ENCODE measurements at places on chromosomes 6 and 20.

GRCh38 chr6:84560436-84561390 is 203.7 kb downstream of the TBX18 start:
- no peak for DNase-seq

DNA sequence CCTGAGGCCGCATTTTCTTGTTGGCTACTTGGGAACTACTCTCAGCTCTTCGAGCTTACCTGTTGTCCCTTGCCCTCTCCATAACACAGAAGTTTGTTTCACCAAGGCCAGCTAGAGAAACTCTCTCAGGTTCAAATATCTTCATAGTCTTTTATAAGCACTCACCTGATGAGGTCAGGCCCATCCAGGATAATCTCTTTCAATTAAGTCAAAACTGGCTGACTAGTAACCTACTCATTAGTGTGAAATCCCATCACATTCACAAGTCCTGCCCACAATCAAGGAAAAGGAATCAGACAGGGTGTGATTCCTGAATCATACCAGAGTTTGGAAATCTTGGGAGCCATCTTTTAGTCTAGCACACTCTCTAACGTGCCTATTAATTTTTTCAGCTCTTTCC is 195.2 kb upstream of the HS3ST5 start:
- no peak for DNase-seq

DNA sequence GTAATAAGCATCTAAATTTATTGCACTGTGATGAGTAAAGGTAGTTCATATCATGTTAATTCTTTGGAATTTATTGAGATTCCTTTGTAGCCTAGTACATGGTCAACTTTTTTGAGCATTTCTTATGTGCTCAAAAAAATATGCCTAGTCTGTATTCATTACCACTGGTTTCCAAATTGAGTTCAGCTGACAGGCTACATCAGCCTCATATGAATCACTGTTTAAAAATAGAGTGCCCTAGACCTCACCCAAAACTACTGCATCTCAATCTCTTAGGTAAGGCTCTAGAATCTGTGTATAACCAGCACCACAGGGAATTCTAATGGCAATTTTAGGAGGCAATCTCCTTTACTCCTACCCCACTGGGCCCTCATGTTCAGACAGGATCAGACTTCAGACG is 16.7 kb upstream of the FOXF2 start:
- no peak for DNase-seq

- no peak for DNase-seq
Measured at GRCh38 chr20:51084593-51085377, 61.9 kb upstream of the KCNG1 start.

DNA sequence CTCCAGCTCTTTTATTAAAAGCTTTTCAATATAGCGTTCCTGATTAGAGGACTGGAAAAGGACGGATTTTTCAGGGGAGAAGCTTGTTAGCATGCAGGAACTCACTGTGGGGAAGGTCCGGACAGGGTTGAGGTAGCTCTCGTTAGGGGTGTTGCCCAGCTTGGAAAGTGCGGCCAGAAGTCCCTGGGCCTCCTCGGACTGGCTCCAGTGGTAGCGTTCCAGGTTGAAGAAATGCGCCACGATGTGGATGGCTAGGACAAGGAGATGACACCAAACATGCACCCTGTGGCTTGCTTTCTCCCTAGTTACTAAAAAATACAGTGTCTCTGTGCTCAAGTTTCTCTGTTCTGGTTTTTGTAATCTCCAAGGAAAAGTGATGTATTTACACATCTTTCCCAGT is 12.5 kb downstream of the NOX3 start:
- DNase-seq: no peak

DNA sequence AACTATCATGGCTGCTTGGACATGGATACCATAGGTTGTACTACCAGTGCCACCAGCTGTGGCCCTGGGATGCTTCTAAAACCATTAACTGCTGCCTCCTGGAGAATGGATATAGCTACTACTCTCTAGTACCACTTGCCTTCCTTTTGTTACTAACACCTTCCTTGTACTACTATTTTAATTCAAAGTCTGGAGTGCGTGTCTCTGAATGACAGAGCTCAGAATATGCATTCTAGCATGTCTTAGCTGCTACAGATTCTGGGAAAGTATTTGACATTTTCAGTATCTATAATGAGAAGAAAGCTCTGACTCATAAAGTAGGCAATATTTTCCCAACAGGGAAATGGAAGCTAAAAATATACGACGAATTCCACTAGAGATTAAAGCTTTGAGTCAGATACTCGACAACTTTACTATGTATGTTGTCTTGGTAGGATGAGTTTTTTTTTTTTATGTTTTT is 112.3 kb downstream of the PFDN4 start:
- no peak for DNase-seq

DNA sequence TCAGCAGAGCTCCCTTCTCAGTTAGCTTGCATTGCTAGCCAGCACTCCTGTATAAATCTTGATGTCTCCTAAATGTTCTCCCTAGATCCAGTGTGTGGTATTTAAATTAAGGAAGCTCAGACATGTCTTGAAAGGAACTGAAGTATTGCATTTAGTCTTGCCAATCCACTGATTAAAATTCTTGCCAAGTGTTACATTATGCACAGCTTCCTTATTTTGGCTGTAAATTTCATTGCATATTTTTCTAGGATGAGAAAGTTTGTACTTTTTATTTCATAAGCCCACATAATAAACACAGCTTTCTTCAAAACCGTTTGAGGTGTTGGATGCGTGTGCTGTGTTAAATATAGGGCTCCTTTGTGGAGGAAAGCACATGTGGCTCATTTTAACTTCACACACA is 329.8 kb upstream of the FLRT3 start:
- DNase-seq: no peak
